ENCODE measurements at places on chromosomes 7 and 10.

- no peak for DNase-seq
These were observed 528.5 kb upstream of the MGMT start for GRCh38 chr10:128938558-128938957.

- DNase-seq: no peak
These were observed 88.5 kb downstream of the VTI1A start for GRCh38 chr10:112535531-112535951.

DNA sequence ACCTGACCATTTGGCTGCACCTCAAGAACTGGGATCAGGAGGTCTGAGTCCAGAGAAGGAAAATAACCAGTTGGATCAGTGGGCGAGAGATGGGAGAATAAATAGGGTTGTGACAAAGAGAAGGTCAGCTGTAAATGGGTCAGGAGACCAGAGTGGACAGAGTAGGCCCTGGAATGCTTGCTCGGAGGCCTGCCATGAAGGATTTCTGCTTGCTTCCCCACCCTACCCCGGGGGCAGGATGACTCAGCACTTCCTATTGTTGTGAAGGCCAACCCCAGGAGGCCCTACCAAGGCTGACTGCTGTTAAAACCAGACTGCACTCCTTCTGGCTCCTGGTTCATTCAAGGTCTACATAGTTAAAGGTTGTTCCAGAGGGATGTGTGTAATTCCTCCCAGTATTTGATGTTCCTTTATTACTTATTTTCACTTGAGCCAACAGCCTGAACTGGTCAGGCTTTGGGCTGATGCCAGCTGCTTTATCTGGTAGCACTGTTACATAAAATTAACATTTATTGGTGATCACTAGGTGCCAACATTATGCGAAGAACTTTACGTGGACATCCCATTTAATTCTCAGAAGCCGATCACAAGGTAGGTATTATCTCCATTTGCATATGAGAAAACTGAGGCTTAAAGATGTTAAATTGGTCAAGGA, 27.3 kb upstream of the IFRD1 start:
- peak; percentile 76 for DNase-seq

GRCh38 chr7:94311515-94311914, 83.2 kb upstream of the COL1A2 start:
- DNase-seq: no peak

DNA sequence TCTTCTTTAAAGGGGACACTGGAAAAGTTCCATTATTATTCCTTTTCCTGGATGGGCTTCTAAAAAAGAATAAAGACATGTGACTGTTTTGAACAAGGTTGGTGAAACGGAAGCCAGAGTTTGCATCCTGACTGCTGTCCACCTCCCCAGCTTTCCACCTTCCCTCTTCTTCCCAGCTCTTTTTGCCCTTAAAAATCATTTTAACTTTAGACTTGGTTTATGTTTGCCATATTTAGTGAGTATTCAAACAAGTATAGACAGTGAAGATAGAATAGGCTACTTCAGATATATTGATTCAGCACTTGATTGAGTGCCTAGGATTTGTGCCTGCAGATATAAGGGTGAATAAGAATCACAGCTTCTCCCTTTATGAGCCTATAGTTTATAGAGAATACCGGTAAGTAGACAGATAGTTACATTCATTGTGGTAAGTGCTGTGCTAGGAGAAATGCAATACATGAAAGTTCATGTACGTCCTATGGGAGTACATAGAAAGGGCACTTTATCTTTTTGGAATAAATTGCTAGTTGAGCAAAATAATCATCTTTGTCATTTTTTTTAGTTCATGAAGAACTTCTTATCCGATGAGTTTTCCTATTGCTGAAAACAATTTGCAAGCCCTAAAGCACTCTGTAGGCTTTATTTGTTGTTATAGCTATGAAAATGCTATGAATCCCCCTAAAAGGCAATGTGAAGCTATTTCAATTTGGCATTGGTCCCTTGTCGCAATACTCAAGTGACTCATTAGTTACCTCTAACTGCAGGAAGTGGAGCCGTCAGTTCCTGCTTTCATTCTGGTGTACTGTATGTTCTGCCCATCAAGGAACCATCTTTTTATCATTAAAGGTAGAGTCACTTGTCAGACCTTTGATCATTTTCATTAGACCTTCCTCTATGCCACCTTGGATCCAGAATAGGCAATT, 57.2 kb upstream of the STRIP2 start:
- DNase-seq: no peak

DNA sequence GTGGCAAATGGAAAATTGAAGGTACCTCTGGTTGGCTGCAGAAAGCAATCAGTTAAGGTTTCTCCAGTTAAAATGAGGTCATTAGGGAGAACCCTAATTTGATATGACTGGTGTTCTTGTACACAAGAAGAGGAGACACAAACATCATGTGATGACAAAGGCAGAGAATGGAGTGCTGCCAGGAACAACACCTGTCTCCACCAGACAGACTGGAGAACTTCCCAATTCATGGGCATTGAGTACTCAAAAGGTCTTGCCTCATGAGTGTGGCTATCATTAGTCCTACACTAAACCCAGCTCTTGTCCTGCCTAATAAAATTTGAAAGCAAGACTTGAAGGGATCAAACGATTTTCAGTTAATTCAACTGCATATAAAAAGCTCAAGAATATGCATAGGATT, 152.6 kb downstream of the PTPN20 start:
- no peak for DNase-seq

- no peak for DNase-seq
These were observed 75.0 kb upstream of the SEM1 start for GRCh38 chr7:96784597-96784996.

- DNase-seq: no peak
These were observed 508.9 kb downstream of the SUGCT start for GRCh38 chr7:40643664-40644063.

- DNase-seq: no peak
These were observed 110.5 kb downstream of the ITGA8 start for GRCh38 chr10:15609246-15609645.

- no peak for DNase-seq
These were observed 3.4 kb downstream of the BAG3 start for GRCh38 chr10:119654540-119654939.

Data from coronary artery (tissue), 2 donors.